ENCODE measurements at places on chromosomes 13 and 19.

DNA sequence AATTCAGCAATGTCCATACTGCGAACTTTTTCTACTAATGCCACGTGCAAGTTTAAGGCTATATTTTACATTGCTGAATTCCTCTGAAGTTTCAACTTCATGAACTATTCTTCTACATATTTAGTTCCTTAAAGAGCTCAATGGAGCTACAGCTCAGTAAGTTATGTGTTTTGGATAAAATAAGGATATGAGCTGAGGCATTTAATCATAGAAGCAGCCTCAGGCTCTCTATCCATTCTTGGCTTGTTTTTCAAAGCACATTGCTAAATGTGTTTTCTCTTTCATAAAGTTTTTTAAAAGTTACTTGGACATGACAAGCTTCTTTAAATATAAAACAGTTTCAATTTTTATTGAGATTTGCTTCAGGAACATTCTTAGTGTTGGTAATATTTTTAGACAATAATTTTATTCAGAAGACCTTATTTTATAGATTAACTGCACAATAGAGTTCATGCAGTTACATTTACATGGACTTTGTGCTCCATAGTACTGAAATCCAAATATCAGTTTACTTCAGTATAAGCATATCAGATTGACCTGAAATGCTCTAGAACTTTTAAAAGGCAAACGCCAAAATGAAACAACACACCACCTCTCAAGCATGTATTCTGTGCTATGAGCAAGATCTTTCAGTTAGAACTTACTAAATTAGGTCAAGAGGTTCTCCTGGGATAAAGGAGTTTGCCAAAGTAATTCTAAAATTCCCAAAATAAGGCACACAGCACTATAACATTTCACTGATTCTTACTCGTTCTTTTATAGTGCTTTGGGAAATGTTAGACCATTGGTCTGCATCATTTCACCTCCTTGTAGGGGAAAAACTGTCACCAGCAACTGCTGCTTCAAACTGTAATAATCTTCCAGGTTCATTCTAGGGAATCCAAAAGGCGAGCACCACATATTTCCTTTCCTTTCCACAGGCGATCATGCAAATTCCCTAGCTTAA, 275.5 kb downstream of the ENOX1 start:
- DNase-seq = no peak

- no peak for DNase-seq
Observed at GRCh38 chr19:28582796-28583195, 630.2 kb downstream of the UQCRFS1 start.

GRCh38 chr19:5913739-5914357, at the start of gene CAPS:
TSS of gene CAPS (plus strand) at chr19:5914254. CDS start at chr19:5914407, 153 bp downstream.
- DNase-seq = no peak

DNA sequence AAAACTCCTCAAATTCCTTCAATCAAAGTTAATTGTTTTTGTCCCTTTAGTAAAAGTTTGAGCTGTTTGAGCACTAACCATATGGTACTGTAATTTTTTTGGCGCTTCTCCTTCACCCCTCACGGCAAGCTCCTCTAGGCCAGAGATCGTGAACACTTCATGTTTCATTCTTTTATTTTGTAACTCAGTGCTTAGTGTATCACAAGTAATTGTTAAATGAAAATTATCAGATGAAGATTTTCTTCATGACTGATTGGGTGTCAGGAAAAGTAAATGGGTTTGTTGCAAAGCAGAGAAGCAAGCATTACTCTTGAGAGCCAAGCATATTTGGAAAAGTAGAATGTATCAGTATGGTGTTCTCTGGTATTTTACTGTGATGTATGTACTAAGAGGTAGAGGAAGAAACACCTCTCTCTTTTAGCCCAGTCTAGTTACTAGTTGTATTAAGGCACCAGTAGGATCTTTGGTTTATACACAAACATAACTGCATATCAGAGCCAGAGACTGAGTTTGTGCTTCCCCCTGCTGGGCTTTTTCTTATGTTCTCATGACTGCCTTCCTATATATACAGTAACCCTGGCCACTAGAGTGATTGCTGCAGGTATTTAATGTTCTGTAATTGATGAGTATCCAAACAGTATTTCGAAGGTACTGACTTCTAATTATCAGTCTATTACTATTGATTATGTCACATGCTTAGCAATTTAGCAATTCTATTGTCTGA, 202.3 kb upstream of the KLHL1 start:
- DNase-seq = no peak

DNA sequence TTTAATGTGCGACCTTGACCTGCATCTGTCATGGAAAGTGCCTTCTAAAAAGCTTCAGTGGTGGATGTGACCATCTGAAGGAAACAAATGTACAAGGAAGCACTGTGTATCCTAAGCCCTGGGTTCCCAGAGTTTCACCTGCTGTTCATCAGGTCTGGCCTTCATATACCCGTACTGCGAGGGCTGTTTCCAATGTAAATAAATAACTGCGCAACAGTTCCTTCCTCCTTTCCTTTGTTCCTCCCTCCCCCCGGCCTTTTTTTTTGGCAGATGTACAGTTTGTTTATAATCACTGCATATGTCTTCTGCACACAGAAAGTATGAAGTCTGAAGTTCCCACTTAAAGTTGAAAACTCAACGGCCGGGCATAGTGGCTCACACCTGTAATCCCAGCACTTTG, 5.2 kb downstream of the FAAP24 start:
- DNase-seq = no peak

GRCh38 chr19:45638930-45639729, at the start of gene EML2:
TSS of gene EML2 (minus strand) at chr19:45639397. CDS start at chr19:45639376, 21 bp downstream.
- peak; percentile 70 for DNase-seq

DNA sequence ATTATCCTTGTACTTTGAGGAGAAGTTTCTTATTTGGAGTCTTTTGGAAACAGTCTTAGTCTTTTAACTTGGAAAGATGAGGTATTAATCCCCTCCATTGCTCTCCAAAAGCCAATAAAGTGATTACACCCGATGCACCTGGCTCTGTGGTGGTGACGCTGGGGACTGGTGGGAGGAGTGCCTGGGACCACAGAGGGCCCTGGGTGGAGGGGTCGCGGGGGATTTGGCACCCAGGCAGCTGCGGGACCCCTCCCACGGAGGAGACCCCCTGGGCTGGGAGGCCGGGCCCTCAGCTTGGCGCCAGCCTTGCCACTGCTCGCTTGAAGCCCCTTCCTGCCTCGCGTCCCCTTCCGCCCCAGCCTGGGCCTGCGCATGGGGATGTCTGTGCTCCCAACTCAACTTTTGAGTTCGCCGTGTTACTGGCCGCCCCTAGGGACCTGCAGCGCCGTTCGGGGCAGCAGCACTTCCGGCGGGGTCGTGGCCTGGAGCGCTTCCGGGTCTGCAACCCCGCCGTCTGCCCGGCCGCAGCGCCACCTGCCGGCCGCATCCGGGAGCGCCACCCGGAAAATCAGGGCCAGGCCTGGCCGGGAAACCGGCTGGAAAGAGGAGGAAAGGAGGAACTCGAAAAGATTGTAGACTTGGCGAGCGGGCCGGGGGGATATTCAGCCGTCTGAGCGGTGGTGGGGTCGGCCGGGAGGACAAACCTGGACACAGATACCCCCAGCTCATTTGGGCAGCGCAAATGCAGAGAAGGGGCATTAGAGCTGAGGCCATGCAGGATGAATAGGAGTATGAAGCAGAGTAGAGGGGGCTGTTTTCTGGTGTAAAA, 8.4 kb downstream of the PEAK3 start:
- peak; percentile 83 for DNase-seq

DNA sequence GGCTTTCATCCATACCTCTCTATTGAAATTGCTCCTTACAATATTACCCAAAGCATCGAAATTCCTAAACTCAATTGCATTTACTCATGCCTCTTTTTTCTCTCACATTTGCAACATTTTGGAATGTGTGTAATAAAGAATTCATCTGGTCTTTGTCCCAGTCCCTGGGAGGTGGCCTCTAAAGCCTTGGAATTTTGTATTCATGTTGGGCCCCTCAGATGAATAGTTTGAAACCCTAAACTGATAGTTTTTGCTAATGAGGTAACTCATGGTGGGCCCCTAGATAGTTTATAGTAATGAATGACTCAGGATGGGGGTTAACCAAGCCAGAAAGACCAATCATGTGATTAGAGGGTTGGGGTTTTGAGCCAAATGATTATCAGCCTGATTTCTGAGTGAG, 490.4 kb downstream of the DIAPH3 start:
- DNase-seq = no peak

DNA sequence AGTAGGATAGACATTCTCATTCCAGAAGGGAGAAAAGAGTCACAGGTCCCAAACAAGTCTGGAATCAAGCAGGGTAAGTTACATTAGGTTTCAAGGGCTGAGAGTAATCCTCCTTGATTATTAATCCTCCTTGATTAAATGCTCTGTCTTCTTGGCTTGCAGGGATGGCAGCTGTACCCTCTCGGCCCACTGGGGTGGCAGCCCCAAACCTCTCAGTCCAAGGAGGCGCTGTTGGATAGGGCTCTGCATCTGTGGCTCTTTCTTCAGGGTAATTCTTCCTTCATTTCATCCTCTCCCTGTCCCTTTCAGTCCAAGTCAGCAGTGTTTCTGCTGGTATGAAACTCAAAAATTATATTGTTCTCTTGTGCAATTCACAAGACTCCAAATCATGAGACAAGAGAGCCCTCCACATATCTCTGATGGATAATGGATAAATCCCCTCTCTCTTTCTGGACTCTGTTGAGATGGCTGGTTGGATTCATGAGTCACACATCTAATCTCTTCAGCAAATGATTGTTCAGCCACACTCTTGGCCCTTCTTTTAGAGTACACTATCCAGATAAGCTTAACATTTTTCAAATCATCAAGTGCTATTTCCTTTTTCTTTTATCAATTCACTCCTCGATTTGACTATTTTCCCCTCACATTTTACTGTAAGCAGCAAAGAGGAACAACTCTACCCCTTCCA, 323.7 kb upstream of the HTR2A start:
- DNase-seq = no peak

DNA sequence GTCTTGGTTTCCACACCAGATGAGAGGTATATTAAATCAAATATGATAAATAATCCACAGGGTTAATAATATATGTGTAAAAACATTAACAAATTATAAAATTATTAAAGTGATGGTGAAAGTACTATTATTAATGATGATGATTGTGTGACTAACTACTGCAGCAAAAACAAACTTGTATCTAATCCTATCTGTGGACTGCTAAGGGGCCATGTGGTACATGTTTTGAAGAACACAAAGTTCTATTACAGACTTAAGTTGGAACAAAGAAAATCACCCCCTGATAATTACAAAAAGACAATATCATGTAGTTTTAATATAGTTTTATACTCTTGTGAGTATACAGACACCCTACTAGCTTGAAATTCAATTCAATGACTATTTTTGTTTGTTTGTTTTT, 504.2 kb upstream of the NBEA start:
- no peak for DNase-seq

DNA sequence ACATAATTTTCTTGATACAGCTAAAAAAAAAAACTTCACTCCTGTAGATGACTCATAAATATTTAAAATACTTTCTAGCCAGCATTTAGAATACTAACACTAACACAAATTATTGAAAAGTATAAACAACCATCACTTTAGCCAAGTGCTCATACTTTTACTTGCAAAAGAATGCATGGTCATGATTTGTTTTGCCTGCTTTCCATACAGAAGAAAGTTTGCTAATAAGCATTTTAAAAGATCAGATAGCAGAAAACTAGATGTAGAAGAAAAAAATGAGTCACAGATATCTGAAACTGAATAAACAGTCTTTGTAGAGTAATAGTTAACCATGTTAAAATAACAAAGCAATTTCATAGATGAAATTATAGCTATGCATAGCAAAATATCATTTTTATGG, 2280.4 kb upstream of the PCDH20 start:
- DNase-seq = no peak

GRCh38 chr19:50713556-50714236, 5.9 kb downstream of the SHANK1 start:
- no peak for DNase-seq

- DNase-seq = no peak
Observed at GRCh38 chr19:558770-559439, 13.5 kb upstream of the BSG start.
